ENCODE measurements at places on chromosomes 3 and 15.

DNA sequence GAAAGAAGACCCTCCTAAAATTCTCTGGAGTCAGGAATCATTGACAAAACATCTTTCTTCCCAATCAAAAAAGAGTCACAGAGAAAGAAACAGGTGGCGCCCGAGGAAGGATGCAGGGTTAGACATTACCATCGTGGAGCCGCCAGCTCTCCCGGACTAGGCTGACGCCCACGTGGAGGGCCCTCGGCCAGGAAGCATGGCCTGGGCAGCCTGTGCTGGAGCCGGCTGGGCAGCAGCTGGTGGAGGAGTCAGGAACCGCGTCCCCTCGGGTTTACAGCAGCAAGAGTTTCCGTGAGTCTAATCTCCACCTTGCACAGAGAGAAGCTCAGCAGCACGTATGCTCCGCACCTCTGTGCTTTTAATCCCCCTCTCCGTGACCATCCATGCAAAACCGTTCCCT, 533.7 kb upstream of the ATP11B start:
- no peak for DNase-seq

DNA sequence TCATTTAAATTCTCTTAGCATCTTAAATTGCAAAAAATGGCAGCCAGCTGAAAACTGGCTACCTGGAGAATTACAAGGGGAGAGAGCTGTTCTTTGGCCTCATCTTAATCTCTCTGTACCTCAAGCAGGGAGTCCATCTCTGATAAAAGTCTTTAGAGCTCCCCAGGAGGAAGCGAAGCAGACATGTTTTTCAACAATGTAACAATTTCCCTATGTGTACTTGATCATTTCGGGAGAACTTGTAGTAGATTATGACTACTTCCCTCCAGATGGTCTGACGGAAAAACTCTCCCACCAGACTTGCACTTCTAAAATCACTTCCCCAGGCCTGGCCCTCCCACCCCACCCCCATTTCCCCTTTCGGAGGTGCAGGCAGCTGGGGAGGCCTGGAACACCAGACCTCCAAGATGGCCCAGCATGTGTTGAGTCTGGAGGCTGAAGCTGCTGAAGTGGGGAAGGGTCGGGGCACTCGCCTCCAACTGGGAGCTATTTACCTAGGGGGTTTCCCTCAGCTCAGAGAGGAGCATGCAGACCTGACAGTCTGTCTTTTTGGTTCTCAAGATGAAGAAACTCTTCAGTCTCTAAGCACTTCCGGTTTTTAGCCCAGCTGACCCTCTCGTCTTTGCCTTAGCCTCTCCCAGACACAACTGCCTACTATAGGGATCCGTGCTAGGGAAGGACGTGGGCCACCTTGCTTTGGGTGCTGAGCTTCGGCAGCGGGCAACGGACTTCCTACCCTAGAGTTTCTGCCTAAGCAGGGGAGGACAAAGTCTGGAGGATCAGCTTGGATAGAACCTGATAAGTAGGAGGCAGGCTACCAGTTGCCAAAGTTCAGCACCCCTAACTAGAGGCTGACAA, 164.0 kb upstream of the TBL1XR1 start:
- no peak for DNase-seq

DNA sequence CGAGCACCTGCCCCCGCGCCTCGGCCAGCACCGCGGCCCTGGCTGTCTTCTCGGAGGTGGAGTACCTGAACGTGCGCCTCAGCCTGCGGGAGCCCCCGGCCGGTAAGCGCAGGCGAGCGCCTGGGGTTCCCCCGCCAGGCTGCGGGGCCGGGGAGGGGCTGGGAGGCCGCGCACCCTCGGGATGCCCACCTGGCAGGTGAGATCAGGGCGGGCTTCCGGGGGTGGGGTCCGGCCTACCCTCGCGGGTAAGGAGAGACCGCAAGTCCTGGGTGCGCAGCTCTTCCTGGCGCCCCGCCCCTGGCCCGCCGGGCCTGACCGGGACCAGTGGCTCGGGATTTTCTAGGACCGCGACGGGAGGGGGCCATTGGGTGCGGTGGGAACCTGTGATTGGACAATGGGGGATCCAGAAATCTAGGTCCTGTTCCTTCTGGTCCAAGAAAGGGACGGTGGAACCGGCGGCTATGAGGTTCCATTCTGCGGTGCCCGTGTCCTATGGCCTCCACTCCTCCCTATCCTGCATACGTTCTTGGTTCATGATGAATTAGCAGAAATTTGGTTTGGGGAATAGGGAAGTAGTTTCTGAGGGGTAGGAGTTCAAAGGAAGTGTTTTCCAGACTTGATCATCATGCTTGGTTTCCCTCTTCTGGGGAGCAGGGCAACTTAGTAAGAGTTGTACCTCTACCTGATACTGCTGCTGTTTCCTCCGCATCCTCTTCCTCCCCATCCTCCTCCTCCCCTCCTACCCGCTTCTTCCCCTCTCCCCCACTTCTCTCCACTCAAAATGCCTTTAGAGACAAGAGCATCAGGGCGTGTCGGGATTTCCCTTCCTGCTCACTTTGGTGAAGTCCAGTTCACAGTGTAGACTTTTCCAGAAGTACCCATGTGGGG, 808 bp downstream of the ARRDC4 start:
- no peak for DNase-seq

GRCh38 chr15:95620934-95621579, 709.4 kb upstream of the NR2F2 start:
- DNase-seq = no peak

- no peak for DNase-seq
Measured at GRCh38 chr3:165383381-165383780, 187.2 kb upstream of the SLITRK3 start.

- DNase-seq = no peak
Measured at GRCh38 chr3:24773798-24774197, 279.1 kb upstream of the THRB start.

DNA sequence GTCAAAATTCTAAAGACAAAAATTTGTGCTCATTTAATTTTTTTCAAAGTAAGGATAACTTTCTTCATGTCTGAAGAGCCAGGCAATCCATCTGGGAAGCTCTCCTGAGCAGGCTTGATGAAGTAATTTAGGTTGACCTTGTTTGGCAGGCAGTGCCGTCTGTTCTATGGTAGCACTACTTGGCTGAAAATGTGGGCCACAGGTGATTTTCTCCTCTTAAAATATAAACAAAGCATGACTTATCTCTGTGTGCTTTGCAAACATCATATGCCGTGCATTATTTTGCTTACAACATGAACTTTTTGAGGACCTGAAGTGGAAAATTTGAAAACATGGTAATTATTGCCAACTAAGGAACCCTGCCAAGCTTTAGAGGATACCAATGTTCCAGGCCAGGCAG, 143.2 kb downstream of the RAP2B start:
- no peak for DNase-seq

DNA sequence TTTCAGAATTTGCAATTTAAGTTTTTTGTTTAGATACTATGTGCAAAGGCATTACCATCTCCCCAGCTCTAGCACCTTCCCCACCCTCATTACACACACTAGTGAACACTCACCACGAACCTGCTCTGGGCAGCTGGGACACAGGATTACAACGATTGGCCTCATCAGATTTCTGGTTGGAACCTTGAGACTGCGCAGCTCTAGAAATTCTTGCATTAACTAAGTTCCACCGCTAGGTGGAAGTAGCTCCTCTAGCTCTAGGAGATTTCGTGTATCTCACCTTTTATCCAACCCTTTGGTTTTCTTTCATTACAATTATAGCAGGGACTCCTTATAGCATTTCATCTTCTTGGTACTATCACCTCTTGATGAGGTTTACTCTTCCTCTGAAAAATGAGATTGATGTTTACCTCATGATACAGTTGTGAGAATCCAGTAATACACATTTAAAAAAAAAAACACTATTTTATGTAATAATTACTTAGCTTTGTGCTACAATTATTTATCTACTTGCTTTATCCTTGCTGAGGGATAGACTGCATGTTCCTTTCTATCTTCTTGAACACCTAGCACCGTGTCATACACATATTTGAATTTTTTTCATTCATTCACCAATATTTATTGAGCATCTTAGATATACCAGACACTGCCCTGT, 28.7 kb upstream of the PLOD2 start:
- no peak for DNase-seq

DNA sequence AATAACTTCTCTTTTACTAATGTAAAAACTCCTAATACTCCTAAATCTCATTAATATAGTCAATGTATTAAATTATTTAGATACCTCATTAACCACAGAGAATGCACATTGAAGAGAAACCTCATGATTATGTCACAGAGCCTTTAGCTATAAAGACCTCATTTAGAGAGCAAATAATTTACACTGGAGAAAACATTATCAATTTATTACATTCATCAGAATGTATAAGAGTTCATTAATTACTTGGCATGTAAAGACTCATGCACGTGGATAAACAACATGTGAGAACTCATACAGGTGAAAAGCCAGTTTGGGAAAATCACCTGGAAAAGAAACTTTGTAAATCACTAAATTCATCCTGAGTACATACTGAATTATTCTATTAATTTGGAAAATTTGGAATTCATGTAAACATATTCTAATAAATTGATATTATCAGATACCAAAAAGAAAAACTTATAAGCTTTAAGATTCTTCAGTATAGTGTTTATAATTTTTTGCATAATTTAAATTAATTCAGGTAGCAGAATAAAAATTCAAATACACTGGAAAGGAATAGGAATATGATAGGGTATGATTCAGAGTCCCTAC, 22.9 kb upstream of the WNT7A start:
- no peak for DNase-seq

DNA sequence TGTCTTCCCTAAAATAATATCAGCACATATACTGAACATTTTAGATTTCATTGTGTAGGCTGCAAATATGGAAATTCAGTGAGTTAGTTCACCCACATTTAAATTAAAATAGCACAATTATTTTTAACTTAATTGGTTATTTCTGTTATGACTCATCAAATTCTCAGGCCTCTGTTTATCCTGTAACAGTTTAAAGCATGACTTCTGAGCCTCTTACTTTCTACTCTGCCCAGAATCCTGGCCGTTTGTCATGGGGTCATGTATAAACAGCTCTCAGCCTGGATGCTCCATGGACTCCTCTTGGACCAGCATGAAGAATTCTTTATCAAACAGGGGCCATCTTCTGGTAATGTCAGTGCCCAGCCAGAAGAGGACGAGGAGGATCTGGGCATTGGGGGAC, 12.2 kb downstream of the TUBGCP4 start:
- no peak for DNase-seq

DNA sequence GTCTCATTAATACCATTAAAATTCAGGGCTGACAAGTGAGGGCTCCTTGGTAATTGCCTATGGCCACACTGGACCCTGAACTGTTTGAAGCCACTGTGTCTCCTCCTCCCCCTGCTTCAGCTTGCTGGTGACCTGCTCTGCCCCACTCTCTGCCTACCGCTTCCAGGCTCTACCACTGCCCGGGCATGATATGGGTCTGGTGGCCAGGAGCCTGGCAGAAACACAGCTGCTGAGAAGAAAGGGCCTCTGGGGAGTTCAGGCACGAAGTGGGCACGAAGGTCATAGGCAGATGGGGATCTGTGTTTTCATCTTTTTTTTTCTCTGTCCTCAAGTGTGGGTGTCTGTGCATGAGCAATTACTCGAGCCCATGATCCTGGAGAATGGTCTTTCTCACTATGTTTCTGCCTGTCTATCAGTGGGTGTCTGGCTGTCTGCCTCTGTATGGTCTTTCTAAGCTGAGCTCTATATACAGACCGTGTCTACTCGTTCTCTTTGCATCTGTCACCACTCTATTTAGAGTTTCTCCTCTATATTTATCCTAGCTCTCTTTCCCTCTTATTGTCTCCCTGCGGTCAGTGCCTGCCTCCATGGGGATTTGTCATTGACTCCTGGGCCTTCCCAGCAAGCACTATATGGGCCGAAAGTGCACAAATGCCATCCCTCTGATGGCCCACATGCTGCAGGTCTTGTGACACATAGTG, 42.1 kb upstream of the EPHB1 start:
- DNase-seq = no peak

DNA sequence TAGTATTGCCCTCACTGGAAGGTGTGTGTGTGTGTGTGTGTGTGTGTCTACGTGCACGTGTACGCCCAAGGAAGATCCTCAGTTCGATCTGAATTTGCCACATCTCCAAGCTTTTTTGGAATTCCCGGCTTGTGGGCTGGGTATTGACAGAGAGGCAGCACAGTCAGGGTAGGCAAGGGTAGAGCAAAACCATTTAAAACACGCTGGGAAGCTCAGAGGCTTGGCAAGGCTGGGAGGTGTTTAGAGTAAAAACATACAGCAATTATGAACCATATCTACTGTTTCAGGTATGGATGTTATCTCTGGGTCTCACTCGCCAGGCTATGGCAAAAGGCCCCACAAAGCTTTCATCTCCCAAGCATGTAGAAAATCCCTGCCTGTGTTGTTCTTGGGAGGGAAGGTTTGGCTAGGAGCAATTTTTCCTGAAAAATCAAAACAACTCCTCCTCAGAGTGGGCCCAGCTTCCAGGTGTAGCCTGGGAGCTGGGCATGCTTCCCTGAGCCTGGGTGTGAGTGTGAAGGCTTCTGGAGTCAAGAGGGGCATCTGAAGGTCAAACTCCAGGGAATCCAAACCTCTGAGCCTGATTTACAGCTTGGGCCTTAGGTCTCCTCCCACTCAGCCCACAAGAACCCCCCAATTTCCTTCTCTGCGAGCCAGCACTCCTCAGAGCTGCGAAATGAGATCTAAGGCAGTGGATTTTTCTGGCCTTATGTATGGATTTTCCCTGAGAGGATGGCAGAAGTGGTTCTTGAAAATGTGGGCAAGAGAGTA, 244.8 kb upstream of the TPRG1 start:
- no peak for DNase-seq

GRCh38 chr3:43180027-43180426, 74.1 kb upstream of the POMGNT2 start:
- no peak for DNase-seq

DNA sequence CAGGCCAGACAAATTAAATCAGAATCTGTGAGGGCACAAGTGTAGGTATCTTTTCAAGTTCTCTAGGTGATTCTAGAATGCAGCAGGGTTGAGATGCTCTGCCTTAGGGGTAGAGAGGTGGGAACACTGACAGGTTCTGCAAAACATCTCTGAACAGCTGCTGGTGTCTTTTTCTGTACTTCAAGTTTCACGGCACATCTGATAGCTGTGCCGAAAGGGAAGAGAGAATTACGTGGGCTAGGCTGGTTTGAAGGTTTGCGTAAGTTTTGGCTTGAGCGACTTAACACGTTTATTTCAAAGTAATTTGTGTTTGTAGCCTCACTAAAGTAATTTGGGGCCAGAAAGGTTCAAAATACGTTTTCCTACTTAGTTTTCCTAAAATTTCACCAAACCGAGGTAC, 22.5 kb downstream of the PXK start:
- DNase-seq = no peak

DNA sequence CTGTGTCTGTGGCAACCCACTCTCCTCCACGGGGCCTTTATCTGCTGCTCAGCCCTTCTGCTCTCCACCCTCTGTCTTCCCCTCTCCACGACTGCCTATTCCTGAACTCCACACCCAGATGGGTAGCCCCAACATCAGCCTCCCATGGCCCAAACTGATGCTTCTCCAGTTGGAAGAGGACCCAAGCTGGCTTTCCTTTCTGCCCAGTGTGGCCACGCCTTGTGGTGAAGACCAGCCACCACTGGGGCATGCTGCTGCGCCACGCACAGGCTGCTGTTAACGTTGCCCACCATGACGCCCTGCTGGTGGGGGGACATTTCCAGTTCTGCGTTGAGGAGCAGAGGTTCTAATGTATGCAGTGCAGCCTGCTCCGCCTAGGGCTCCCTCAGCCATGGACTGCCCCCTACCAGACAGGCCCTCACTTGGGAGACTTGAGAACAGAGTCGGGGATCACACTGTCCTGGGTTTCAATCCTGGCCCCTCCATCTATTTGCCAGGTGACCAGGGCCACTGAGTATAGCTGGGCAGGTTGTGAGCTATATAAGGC, 26.9 kb downstream of the CFAP100 start:
- no peak for DNase-seq

All from activated gamma-delta T cell treated with anti-CD3 and anti-CD28 coated beads, Interleukin-2, amount 50 U/mL, for 16 hours (primary cell).